ENCODE measurements at places on chromosomes 4 and X.

DNA sequence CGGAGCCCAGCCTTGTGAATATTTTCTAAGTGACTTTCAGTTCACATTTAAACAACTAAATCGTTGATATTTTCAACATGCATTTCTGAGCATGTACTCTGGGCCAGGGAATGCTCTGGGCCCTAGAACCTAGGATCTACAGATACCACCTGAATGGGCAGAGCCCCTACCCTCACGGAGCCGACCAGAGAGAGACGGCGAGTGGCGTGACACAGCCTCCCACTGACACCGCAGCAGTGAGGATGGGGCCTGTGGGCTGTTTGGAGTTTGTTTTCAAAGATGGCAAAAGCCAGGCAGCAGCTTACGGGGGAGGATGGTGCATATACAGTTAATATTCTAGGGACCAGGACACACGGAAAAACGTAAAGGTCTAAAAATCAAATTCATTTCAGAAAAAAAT, 17.7 kb downstream of the NELFA start:
- no peak for DNase-seq

GRCh38 chr4:145266881-145267280, 86.5 kb upstream of the OTUD4 start:
- no peak for DNase-seq

GRCh38 chr4:149009223-149009622, 567.0 kb upstream of the NR3C2 start:
- no peak for DNase-seq

DNA sequence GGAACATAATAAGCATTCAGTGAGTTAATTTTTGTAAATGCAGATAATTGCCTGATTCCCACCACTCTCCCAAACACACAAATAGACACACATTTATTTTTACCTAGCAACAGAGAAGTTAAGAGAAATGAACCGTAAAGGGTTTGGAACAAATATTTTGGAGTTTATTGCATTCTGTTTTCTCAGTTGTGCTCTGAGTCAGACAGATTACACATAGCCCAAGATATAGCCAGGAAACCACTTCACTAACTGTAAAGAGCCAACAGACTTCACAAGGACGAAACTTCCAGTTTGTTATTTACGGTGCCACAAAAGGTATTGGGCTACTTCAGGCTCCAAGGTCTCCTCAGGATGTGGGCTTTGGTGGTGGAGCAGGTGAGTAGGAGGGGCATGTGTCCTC, 217.0 kb downstream of the BMPR1B start:
- DNase-seq: no peak

DNA sequence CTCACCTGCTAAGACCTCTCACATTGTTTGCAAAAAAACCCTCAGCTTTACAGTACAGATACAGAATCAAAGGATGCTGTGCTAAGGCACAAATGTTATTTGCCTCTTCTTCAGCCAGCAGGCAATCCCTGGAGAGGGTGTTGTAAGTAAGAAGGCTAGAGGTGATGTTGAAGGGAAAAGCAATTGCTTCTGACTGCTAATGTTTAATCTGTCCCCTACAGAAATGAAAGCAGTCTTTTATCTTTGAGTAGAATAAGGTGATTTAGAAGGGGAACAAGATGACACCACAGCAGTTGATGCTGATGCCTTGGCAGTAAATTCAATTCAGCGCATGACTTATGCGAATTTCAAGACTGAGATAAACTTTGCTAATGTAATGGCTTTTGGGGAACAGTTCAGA, 1064.8 kb upstream of the IGFBP7 start:
- no peak for DNase-seq

DNA sequence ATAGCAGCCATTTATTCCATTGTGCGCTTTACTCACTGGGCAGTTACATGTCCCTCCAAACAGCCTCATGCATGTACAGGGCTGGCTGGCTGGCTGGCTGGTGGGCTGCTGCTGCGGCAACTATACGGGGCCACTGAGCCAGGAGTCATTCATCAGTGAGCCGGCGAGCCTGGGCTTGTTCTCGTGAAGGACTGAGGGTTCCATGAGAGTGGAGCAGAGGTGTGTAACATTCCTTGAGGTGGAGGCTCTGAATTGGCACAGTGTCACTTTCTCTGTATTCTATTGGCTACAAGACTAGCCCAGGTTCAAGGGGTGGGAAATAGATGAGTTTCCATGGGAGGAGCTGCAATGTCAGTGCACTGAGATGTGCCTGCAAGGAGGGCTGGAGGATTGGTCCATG, 89.1 kb downstream of the ARHGAP10 start:
- no peak for DNase-seq

DNA sequence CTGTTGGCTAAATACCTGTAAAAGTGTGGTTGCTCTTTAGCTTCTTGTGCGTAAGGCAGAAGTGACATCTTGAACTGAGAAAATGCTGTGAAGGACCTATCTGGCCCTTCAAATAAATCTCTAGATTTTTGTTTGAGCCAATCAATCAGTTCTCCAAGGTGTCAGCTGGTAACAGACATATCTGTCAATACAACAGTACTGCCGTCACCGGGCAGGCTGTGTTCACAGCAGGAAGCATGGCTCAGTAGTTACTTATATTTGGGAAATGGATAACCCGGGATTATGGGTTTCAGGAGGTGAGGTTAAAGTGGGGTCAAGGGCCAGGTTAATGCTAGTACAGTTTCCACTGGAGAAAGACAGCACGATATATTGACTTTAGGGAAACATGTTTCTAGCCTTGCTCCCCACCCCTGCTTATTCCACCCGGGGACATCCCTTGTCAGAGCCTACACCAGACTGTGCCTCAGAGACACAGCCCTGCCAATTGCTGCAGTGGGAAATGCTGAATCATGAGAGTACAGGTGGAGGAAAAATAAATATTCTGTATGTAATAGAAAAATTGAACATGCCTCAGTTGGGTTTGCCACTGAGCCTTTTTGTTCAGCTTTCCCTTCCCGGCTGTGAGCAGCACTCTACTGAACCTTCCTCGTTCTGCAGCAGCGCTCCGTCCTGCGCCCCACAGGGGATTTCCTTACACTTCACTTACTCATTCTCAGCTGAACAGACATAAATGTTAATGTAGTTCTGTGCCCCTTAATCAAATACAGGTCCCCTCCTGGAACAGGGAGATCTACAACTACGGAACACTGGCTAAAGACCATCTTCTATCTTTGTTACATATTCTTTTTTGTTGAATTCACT, 121.1 kb downstream of the MGST2 start:
- DNase-seq: no peak

- DNase-seq: no peak
Observed at GRCh38 chrX:34612036-34612435, 45.0 kb downstream of the TMEM47 start.
